CD4-positive, CD25-positive, alpha-beta regulatory T cell (primary cell): ENCODE measurements at places on chromosomes 7 and 10.

GRCh38 chr7:155469311-155470185, 11.6 kb downstream of the EN2 start:
- peaks cover 41% of the 10 kb centered on the region for H3K27me3 ChIP-seq
- DNase-seq, result no peak
- H3K4me1 ChIP-seq, result peaks cover 24% of the 10 kb centered on the region
- no peak overlapping the region for H3K4me3 ChIP-seq

DNA sequence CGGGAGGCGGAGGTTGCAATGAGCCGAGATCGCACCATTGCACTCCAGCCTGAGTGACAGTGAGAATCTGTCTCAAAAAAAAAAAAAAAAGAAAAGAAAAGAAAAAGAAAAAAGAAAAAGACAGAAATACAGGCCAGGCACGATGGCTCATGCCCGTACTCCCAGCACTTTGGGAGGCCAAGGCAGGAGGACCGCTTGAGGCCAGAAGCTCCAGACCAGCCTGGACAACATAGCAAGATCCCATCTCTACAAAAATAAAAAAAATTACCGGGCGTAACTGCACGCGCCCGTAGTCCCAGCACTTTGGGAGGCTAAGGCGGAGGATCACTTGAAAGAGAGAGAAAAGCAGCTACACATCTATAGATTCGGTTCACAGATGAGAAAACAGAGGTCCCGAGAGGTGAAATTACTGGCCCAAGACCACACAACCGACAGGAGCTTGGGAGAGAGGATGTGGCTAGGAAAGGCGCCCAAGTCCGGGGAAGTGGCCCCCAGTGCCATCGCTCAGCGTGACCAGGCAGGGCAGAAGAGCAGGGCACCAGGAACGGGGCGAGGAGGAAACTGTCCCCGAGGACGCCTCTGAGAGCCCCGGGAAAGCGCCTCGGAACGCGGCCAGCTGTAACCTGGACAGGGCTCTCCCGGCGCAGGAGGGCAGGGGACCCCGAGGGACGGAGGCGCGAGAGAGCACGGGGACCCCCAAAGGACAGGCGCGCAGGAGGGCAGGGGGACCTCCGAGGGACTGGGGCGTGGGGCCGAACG, 612 bp downstream of the SNX8 start:
- peaks cover 4% of the 10 kb centered on the region for H3K36me3 ChIP-seq
- H3K27ac ChIP-seq, result peak overlapping the region; percentile 74
- peaks cover 7% of the 10 kb centered on the region for H3K4me1 ChIP-seq
- H3K27me3 ChIP-seq, result no peaks in the 10 kb centered on the region
- H3K4me3 ChIP-seq, result peak overlapping the region; percentile 50

DNA sequence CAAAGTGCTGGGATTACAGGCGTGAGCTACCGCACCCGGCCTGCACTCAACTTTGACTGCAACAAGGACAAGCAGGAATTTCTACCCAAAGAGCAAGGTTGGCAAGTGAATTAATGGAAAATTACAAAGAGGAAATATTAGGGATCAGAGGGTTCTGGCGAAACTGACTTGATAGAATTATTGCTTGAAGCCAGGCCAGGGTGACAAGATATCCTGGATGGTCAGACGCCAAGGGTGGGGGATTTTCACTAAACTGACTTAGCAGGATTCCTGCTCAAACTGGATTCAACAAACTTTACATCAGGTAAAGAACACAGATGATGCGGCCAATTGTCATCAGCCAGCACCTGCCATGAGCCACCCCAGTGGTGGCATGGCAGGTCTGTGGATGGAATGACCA, 603.6 kb upstream of the MGMT start:
- DNase-seq, result no peak
- no peaks in the 10 kb centered on the region for H3K4me1 ChIP-seq
- no peaks in the 10 kb centered on the region for H3K27me3 ChIP-seq
- no peaks in the 10 kb centered on the region for H3K36me3 ChIP-seq

- no peaks in the 10 kb centered on the region for H3K4me1 ChIP-seq
- no peaks in the 10 kb centered on the region for H3K27me3 ChIP-seq
- DNase-seq, result no peak
- no peaks in the 10 kb centered on the region for H3K36me3 ChIP-seq
Observed at GRCh38 chr7:147607157-147607800, 983.3 kb upstream of the C7orf33 start.

DNA sequence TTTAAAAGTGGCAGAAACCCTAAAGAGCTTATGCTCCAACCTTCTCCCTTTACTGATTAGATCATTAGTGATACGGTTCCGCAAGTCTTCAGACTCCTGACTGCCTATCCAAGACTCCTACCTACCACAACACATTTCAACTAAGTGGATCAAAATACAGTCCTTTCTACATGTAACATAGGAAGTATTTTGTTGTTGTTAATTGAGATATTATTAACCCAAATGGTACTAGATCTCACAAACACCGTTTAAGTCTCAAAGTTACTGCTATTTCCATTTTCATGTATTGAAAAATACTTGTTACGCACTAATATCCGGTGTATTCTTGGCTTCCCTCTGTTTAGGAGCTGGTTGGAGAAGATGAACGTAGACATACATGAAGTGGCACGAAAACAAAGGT, 1.1 kb downstream of the FAM237B start:
- DNase-seq, result no peak
- H3K27ac ChIP-seq, result no peak overlapping the region
- no peak overlapping the region for H3K4me3 ChIP-seq
- H3K36me3 ChIP-seq, result no peaks in the 10 kb centered on the region
- H3K27me3 ChIP-seq, result peaks cover 36% of the 10 kb centered on the region

DNA sequence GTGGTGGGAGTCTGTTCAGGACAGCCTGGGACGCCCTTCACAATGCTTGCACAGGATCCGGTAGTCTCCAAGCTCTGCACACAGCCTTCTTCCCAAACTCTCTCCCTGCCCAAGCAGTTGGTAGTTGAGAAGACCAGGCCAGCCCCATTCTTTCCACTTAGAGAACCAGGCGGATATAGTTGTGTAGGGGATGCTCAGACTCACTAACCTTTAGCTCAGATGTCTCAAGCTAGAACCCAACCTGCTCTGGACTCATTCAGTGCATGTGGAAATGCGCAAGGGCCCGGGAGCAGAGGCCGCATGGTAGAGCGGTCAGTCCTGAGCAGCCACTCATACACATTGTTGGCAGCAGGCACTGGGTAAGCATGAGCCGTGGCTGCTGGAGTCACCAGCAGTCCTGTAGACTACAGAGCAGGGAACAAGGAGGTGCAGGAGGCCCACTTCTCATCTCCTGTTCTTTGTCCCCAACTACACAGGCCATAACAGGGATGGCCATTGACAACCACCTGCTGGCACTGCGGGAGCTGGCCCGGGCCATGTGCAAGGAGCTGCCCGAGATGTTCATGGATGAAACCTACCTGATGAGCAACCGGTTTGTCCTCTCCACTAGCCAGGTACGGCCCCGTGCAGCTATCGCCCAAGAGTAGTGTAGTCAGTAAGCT, 17.2 kb upstream of the C10orf53 start:
- DNase-seq, result no peak
- H3K4me3 ChIP-seq, result no peak overlapping the region
- no peaks in the 10 kb centered on the region for H3K27me3 ChIP-seq
- no peaks in the 10 kb centered on the region for H3K4me1 ChIP-seq
- no peak overlapping the region for H3K27ac ChIP-seq
- H3K36me3 ChIP-seq, result no peaks in the 10 kb centered on the region

DNA sequence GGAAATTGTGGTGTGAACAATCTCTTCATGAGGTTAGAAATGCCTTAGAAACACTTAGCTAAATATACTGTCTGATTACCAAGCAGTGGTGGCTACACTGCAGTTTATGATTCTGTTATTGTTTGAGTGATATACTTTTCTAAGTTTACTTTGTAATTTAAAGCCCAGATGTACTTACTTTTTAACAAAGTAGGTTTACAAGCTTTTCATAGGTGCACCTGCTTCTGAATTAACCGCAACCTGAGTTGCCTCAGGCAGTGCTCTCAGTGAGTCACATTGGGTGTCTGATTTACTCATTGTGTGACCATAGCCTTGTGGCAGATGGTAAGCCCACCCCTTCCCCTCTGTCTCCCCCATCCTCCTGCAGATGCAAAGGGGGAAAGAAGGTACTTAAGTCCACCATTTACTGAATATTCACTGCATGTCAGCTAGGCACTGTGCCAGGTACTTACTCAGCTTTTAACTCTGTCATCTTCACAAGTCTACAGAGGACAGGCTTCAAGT, 9.0 kb downstream of the MTURN start:
- peaks cover 2% of the 10 kb centered on the region for H3K4me1 ChIP-seq

- H3K36me3 ChIP-seq, result no peaks in the 10 kb centered on the region
- peaks cover 6% of the 10 kb centered on the region for H3K27me3 ChIP-seq
- no peak overlapping the region for H3K4me3 ChIP-seq
- peak; percentile 61 for DNase-seq
- H3K4me1 ChIP-seq, result peaks cover 5% of the 10 kb centered on the region
- no peak overlapping the region for H3K27ac ChIP-seq
Observed at GRCh38 chr10:101095550-101096213, 33.9 kb downstream of the KAZALD1 start.

DNA sequence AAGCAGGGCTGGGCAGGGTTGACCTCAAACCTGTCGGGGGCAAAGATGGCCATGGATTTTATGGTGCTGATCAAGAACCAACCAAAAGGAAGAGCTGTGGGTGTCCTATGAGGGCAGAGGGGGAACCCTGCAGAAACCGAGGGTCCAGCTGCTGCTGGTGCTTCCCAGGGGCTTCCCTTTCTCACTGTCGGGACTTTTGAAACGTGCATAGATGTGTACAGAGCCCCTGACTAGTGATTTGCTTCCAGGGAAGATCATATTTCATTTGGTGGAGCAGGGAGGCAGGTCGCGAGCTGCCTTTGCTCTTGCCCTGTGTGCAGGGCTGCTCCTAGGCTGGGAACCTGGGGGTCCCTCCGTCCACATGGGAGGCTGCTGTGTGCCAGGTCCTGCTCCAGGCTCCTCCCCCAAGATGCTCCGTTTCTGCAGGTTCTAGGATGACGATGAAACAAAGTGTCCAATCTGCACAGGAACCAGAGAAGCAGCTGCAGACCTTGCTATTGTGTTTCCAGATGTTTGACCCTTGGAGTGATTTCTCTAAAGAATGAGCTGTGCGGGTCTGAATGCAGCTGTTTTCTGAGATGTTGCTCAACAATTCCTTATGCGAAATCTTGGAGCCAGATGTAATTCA, 9.4 kb upstream of the INPP5A start:
- H3K4me3 ChIP-seq, result no peak overlapping the region
- H3K36me3 ChIP-seq, result no peaks in the 10 kb centered on the region
- DNase-seq, result no peak
- no peak overlapping the region for H3K27ac ChIP-seq

DNA sequence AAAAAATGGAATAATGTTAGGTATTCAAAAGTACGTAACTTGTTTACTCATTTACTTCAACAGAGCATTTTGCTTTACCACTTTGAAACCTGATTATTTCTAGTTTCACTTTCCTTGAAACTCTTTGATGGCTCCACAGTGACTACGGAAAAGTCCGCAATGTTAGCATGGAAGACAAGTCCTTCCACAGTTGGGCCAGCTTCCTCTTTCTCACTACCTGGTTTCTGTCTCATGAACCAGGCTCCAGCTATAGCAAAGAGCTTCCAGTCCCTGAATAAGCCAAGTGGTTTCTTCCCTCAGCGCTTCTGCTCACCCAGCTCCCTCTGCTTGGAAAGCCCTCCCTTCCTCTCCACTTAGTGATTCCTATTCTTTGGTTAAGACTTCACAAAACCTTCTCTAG, 44.8 kb upstream of the SLC16A12 start:
- H3K36me3 ChIP-seq, result no peaks in the 10 kb centered on the region
- no peaks in the 10 kb centered on the region for H3K27me3 ChIP-seq
- DNase-seq, result no peak
- no peaks in the 10 kb centered on the region for H3K4me1 ChIP-seq

- H3K36me3 ChIP-seq, result peaks cover 54% of the 10 kb centered on the region
- no peak overlapping the region for H3K4me3 ChIP-seq
- H3K27me3 ChIP-seq, result no peaks in the 10 kb centered on the region
- no peaks in the 10 kb centered on the region for H3K4me1 ChIP-seq
- no peak overlapping the region for H3K27ac ChIP-seq
- no peak for DNase-seq
Observed at GRCh38 chr10:98423691-98424120, 8.7 kb upstream of the PYROXD2 start.

DNA sequence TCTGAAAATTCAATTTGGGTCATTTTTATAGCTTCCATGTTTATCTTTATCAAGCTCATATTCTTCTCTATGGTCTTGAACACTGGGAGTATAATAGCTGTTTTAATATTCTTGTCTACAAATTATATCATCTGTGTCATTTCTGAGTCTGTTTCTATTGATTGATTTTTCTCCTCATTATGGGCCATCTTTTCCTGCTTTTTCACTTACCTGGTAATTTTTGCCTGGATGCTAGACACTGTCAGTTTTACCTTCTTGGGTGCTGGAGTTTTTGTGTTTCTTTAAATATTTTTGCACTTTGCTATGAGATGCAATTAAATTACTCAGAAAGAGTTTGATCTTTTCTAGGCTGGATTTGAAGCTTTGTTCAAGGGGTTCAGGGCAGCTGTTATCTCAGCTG, 26.8 kb upstream of the KDM7A start:
- no peak overlapping the region for H3K27ac ChIP-seq
- H3K36me3 ChIP-seq, result no peaks in the 10 kb centered on the region
- no peak for DNase-seq

DNA sequence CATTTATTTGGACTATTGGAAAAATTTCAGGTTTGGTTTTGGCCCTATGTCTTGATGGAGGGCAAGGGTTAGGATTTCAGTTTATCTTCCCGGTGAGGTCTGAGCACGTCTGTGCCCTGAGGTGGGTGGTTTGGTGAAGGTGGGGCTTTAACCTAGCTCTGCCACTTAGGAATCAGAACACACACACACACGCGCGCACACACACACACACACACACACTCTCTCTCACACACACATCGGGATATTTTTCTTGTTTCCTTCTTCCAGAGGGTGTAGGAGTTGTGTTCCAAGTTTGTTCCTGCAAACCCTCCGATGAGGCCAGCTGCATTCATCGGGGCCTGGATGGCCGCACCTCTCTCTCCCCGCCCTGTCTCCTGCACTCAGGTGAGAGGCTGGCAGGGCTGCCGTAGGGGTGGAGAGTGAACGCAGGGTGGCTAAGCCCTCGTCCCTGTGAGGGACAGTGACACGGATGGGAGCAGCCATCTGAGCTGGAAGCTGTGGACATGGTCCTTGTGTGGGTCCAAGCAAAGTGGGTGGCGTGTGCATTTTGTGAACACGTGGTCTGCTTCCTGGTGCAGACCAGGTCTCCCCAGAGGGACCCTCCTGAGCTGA, 34.2 kb downstream of the CHST12 start:
- no peaks in the 10 kb centered on the region for H3K4me1 ChIP-seq
- peaks cover 34% of the 10 kb centered on the region for H3K36me3 ChIP-seq
- no peak for DNase-seq
- H3K27me3 ChIP-seq, result no peaks in the 10 kb centered on the region
- no peak overlapping the region for H3K27ac ChIP-seq

GRCh38 chr7:42720991-42721796, 190.7 kb downstream of the C7orf25 start:
- H3K4me1 ChIP-seq, result no peaks in the 10 kb centered on the region
- no peak for DNase-seq
- no peaks in the 10 kb centered on the region for H3K27me3 ChIP-seq
- no peak overlapping the region for H3K27ac ChIP-seq
- H3K36me3 ChIP-seq, result no peaks in the 10 kb centered on the region
